Right hindlimb (tissue), 1 donor: ENCODE measurements at places on chromosomes 5 and 9.

DNA sequence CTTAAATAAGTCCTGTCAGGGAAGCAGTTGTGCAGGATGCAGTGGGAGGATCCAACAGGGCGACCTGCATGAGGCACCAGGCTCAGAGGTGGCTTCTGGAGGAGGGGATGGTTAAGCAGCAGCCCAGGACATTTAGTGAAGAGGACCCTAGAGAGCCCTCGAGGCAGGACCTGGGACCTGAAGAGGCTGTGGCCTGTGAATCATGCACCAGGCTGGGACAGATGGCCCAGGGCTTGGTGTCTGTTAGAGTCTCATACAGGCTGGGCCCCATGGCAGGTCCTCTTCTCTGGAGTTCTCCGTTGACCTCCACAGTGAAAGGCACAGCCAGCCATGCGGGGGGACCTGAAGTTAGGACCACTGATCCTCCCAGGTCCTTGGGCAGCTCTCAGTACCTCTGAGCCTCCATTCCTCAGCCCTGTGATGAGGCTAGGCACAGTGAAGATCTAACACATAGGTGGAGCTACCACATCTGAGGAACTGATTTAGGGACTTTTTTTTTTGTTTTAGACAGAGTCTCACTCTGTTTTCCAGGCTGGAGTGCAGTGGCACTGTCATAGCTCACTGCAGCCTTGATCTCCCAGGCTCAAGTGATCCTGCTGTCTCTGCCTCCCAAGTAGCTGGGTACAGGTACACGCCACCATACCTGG is 60.8 kb upstream of the GARNL3 start:
- no peak for DNase-seq

DNA sequence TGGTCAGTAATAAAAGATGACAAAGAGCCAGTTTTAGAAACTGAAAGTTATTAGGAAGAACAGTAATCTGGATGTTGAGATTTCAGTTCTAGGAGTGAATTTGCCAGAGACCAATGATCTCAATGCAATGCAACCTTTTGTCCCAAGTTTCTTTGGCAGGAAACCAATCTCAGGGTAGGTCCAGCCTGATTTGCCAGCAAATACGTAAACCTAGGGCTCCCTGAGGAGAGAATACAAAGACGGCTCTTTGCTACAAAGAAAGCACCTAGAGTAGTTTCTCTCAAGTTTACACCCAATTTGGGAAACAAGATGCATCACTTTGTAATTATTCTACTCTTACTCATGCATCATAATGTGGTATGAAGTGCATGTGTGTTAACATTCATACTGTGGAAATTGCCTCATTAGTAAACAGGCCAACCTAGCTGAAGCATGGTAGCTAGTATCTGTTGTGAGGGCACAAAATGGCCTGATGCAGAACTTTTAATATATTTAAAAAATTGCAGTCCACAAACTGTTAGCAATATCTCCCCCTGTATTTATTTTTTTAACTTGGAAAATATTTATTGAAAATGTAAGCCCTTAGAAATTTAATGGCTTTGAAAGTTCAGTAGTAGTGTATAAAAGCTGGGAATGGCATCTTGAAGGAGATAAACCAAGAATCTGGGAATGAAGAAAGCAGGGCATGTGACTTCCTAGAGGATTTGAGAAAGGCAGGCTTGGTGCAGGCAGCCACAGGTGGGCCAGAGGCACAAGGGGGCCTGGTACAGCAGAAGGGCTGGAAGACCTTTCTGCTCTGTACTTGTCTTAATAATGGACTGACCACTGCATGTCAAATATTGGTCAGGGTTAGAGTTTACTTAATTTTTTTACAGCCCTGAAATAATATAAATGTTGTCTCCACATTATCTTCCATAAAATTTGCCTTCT is 59.5 kb downstream of the MAST4 start:
- DNase-seq, result no peak

DNA sequence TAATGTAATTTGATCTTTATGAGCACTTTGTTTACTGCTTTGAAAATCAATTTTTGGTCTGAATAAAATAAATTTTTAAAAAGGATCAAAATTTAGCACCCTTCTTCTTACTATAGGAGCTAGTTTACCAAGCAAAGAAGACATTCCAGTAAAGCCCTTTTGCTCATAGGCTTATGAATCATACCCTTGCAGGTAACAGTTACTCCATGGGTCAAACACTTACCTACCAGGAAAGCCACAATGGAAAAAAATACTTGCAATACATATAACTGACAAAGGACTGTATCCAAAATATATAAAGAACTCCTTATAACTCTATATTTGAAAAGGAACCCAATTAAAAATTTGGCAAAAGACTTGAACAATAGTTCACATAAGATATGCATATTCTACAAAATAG is 66.6 kb downstream of the SHOC1 start:
- no peak for DNase-seq

DNA sequence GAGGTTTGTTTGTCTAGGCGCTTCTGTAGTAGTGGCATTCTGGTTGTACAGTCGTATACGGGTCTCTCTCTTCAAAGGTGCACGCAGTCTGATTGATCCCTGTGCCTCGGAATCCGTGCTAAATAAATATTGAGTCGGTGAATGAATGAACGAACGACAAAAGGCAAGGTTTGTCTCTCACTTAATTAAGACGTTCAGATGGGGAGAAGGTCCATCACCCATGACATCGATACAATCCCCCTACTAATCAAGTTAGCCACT is 500 bp upstream of the CREBRF start:
- DNase-seq, result no peak

- DNase-seq, result no peak
Observed at GRCh38 chr9:97666907-97667686, 30.0 kb downstream of the XPA start.

DNA sequence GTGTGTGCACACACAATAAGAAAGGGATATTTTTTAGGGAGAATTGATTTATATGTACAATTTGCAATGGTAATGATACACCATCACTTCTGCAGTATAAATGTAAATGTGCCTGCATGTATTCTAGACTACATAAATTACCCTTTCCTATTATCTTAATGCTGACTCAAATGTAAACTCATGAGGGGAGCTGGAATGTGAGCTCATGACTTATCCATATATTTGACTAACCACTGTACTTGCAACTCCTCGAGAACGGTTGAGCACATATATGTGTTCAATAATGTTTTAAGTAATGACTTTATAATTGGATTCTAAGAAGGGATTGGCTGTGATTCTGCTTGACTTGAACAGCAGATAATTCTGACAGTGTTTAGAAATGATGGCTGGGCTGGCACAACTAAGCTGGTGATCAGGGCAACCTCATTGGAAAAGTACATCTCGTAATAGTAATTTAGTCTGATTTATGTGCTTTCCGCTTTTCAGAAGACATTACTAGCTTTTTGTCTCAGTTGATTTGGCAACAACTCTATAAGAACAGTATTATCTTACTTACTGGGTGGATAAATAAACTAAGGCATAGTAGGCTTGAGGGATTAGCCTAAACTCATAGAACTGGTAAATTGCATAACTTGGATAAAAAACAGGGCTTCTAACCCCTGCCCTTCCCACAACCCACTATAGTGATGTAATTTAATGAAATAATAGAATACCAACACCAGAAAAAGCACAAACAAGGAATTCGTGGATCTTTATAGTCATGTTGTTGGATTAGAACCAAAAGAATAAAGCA is 130.2 kb upstream of the SPEF2 start:
- no peak for DNase-seq

DNA sequence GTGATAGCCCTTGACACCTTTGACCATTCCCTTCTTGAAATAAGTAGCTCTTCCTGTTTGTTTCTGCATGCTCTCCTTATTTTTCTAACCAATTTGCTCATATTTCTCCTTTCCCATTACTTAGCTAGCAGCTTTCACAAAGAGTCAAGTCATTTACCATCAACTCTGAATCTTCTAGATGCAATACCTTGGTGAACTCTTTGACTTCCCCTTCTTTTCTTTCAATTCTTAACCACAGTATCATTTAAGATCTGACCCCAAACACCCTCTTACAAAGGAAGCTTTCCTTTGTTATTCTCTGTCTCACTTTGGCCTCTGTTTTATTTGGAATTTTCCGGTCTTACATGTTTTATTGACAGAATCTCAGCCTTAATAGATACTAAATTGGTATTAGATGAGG is 14.0 kb downstream of the NFX1 start:
- no peak for DNase-seq

DNA sequence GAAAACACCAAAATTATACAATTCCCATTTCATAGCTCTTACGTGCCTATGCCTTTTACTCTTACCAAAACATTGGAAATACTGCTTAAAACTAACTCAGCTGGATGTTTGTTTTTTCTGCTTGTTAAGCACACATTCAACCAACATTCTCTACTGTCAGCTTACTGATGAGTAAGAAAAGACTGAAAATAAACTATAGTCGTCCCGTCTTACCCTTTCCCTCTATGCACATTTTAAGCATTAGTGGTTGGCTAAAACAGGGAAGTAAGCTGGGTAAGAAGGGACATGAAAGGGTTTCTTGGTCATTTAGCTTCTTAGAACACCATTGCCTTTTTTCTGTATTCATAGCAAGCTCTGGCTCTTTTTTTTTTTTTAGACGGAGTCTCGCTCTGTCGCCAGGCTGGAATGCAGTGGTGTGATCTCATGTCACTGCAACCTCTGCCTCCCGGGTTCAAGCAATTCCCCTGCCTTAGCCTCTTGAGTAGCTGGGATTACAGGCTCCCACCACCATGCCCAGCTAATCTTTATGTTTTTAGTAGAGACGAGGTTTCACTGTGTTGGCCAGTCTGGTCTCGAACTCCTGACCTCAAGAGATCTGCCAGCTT is 232.1 kb upstream of the PCSK5 start:
- DNase-seq, result no peak

GRCh38 chr9:135501261-135502167 is 1.0 kb downstream of the MRPS2 start:
- no peak for DNase-seq

DNA sequence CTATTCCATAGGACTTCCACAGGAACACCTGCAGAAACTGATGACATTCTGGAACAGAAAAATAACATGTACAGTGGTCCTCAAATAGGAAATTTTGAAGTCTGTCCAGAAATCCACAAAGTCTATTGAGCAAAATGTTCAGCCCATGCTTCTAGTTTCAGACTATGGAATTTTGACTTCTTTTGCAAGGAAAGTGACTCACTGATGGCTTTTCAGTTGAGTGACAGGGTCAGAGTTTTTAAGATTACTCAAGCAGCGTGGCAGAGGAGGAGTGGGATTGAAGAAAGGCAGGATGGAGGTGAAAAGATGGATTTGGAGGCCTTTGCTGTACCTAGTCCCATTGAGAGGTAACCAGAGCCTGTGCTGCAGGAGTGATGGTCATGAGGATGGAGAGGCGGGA is 151.5 kb downstream of the GOLPH3 start:
- no peak for DNase-seq

DNA sequence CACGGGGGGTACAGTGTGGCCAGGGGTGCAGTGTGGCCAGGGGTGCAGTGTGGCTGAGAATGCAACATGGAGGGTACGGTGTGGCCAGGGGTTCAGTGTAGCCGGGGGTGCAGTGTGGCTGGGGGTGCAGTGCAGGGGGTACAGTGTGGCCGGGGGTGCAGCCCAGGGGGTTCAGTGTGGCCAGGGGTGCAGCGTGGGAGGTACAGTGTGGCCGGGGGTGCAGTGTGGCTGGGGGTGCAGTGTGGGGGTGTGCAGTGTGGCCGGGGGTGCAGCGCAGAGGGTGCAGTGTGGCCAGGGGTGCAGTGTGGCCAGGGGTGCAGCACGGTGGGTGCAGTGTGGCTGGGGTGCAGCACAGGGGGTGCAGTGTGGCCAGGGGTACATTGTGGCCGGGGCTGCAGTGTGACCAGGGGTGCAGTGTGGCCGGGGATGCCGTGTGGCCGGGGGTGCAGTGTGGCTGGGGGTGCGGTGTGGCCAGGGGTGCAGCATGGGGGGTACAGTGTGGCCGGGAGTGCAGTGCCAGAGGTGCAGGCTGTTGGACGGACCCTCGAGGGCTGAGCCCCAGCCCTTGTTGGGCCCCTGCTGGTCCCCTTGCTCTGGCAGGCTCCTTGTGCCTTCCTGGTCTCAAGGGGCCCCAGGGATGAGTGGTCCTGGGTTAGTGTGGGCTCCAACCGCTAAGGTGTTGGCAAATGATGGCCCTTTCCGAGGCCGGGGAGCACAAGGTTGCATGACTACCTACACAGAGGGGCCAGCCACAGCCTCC is 17.9 kb downstream of the TPPP start:
- no peak for DNase-seq

DNA sequence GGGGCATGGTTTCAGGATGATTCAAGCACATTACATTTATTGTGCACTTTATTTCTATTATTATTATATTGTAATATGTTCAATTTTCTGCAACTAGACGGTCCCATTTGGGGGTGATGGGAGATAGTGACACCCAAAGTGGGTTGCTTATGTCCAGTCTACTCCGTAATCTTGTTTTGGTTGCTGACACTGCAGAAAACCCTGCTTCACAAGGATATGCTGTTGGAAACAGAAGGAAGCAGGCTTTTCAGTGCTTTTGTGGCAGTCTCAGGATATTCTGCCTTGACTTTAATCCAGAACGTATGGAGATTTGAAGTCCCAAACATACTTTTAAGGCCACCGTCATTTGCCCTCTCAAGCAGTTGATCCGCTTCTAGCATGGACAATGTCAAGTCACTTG is 47.5 kb upstream of the LARP1 start:
- no peak for DNase-seq

- no peak for DNase-seq
Observed at GRCh38 chr5:55102348-55102747, at the start of gene GZMA. Gene GZMA, plus strand, starts transcription at chr5:55102646. Its CDS starts 37 bp downstream, at chr5:55102683.

- peak; percentile 90 for DNase-seq
Observed at GRCh38 chr9:89750117-89750791, 145.4 kb downstream of the GADD45G start.
